ENCODE measurements at places on chromosomes 2 and 18.
A peak's percentile ranks its signal among the peaks of the same experiment; 100 is the strongest.

GRCh38 chr2:234411793-234412192 is 85.1 kb downstream of the ARL4C start:
- no peak for DNase-seq

GRCh38 chr2:232415138-232415690 is 8.6 kb downstream of the ALPG start:
- DNase-seq: no peak

GRCh38 chr2:28049899-28050298 is 159.4 kb downstream of the BABAM2 start:
- no peak for DNase-seq

GRCh38 chr2:25490217-25490616 is 148.5 kb upstream of the DNMT3A start:
- no peak for DNase-seq

GRCh38 chr2:42450136-42450535 is 43.6 kb downstream of the KCNG3 start:
- DNase-seq: no peak

GRCh38 chr2:55010915-55011314 is 39.3 kb downstream of the RTN4 start:
- peak; percentile 49 for DNase-seq
